ENCODE measurements at places on chromosomes 1 and 21. TPM values are rescaled to one million over a fixed set of nuclear protein-coding genes. Genes with fewer than 3 reads are reported as not detected.

PROK1 gene
- not detected for total RNA-seq

DNA sequence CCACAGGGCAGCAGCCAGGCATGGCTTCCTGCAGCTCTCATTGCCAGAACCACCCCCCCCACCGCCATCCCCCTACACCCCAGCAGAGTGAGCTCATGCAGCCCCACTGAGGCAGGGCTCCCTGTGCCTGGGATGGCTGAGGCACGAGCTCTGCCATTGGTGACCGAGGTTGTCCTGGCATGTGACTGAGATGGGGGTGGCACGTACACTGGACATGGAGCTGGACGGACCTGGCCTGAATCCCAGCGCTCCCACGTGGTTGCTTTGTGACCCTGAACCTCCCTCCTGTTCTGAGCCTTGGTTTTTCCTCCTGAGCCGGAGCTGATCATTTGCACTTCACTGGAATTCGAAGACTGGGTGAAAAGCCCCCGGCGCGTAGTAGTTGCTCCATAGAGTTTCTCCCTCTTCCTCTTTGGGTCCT lies 28.3 kb downstream of the ALPL start:
- H3K36me3 ChIP-seq, result no peaks in the 10 kb centered on the region
- peaks cover 30% of the 10 kb centered on the region for H3K27me3 ChIP-seq
- DNase-seq, result no peak
- no peak overlapping the region for H3K27ac ChIP-seq
- H3K4me1 ChIP-seq, result no peaks in the 10 kb centered on the region

- peak overlapping the region; percentile 51 for H3K27ac ChIP-seq
- no peak overlapping the region for H3K4me3 ChIP-seq
- H3K36me3 ChIP-seq, result no peaks in the 10 kb centered on the region
- peak; percentile 44 for DNase-seq
- peaks cover 27% of the 10 kb centered on the region for H3K4me1 ChIP-seq
Observed at GRCh38 chr1:229186373-229187056, 84.4 kb upstream of the RAB4A start.

DNA sequence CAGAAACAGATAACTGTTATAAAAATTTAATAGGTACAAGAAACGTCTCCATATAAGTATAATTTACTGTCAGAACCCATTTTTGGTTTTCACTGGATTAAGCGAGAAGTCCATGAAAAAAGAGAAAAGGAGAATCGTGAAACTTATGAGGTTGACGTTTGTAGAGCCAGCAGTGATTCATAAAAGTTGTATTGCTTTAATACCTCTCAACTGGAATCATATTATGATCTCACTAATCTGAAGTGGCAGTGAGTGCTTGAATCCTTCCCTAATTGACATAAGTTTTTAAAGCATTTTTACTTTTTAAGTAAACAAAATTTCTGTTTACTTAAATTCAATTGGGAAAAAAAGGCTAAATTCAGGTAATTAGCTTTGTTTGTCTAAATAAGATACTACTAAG lies 315.3 kb downstream of the TPR start:
- no peak overlapping the region for H3K4me3 ChIP-seq
- H3K36me3 ChIP-seq, result no peaks in the 10 kb centered on the region
- no peak overlapping the region for H3K27ac ChIP-seq
- no peak for DNase-seq
- no peaks in the 10 kb centered on the region for H3K27me3 ChIP-seq
- no peaks in the 10 kb centered on the region for H3K4me1 ChIP-seq

Data from activated CD4-positive, alpha-beta memory T cell treated with anti-CD3 and anti-CD28 coated beads, Interleukin-2, amount 10 ng/mL, durations not matched to agents 7 days and 5 days (primary cell).